Calu3 (cell line): ENCODE measurements at places on chromosomes 7 and 10.

- DNase-seq, result no peak
Measured at GRCh38 chr10:47286591-47287315, 13.2 kb upstream of the GDF10 start.

GRCh38 chr7:8255680-8256655 lies 6.0 kb downstream of the ICA1 start:
- no peak for DNase-seq

- no peak for DNase-seq
Measured at GRCh38 chr7:20399521-20399920, 68.8 kb downstream of the ITGB8 start.

- DNase-seq, result peak; percentile 37
Measured at GRCh38 chr7:43362652-43363034, 220.3 kb upstream of the STK17A start.

- no peak for DNase-seq
Measured at GRCh38 chr7:68684996-68685395, 913.3 kb upstream of the AUTS2 start.

GRCh38 chr7:81761821-81762220 lies 8.0 kb downstream of the HGF start:
- DNase-seq, result no peak

DNA sequence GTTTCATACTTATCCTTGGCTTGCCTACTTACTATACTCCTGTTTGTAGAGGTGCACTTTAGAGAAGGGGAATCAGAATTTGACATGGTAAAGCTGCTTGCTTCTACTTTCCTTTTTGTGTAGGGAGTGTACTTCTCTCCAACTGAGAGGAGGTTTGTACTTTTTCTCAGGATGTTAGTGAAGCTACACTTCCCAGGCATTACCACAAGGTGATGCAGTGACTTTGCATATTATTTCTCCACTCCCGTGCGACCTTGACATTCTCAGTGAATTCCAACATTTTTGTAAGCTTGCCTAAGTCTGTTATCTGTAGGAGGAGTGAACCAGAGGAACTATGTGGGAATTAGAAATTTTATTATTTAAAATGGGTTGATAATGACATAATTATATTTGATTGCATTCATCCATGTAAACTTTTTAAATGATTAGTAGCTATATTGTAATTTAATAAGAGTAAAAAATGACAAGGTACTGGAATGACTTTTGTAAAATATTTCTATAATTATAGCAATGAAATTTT lies 5.2 kb downstream of the TAX1BP1 start:
- DNase-seq, result peak; percentile 46

GRCh38 chr10:131885391-131886165 lies 15.2 kb upstream of the PPP2R2D start:
- DNase-seq, result peak; percentile 84

- no peak for DNase-seq
Measured at GRCh38 chr7:77912293-77912692, 113.7 kb downstream of the PHTF2 start.

DNA sequence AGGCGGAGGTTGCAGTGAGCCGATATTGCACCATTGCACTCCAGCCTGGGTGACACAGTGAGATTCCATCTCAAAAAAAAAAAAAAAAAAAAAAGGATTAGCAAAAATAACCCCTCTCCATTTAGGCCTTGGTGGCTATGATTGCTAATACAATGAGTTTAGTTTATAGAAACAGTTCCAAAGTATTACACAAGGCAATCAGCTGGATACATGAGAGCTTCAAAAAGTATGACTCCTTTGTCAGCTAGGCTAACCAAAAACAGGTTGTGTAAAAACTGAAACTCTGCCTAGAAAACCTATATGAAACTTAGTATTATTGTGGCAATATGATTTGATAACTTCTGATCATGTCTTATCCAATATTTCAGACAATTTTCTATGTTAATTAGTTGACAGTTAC lies 57.2 kb downstream of the SUGCT start:
- no peak for DNase-seq

GRCh38 chr10:91540733-91541132 lies 92.1 kb downstream of the PPP1R3C start:
- no peak for DNase-seq
